Stimulated activated CD4-positive, alpha-beta T cell treated with anti-CD3 and anti-CD28 coated beads, Interleukin-1b, Interleukin-23, amount 100 ng/mL, for 1 hour (primary cell): ENCODE measurements at places on chromosomes 7 and 10.

- DNase-seq: no peak
Observed at GRCh38 chr7:39271402-39271801, 293.7 kb downstream of the POU6F2 start.

DNA sequence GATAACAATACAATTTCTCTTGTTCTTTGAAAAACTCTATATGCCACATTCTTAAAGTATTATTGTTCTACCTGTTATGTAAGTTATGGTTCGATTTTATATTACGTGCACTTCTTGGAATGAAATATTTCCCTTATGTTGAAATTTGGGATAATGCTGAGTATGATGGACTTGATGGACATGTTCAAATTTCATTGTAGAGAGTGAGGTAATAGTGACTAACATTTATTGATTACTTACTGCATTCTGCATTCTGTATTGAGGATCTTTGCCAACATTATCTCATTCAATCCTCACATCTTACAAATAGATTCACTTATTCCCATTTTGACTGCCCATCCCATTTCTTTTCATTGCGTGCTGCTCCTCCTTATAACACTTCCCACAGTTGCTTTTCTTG is 119.7 kb upstream of the GLCCI1 start:
- no peak for DNase-seq

DNA sequence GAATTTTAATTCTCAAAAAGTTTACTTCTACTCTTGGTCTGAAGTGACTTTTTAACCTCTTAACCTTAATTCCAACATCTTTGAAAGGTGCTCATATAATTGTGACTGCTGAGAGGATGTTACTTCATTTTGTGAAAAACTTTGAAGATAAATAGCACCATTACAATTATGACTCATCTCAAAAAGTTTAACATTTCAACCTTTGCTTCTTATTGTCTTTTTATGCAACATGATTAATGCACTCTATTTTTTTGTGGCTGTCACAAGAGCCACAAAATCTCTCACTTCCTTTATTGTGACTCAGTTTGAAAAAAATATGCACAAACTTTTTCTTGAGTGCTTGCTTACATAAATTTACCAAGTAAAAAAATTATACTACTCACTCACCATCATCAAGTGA is 383.1 kb downstream of the LRRTM3 start:
- DNase-seq: no peak

- DNase-seq: no peak
Observed at GRCh38 chr7:45698303-45699014, 124.3 kb downstream of the ADCY1 start.

DNA sequence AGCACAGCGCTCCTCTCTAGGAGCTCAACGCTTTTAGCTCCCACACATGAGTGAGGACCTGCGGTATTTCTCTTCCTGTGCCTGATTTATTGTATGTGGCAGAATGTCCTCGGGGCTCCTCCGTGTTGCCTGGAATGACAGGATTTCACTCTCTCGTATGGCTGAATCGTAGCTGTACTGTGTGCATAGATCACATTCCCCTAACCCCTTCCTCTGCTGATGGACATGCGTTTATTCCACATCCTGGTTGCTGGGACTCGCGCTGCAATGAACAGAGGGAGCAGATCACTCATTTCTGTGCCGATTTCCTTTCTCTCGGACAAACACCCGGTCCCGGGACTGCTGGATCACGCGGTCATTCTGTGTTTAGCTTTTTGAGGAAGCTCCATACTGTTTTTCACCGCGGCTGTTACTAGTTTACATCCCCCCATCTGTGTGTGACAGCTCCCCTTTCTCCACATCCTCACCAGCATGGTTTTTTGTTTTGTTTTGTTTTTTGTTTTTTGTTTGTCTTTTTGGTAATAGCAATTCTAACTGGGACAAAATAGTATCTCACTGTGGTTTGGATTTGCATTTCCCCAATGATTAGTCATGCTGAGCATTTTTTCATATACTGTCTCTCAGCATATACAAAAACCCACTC is 76.3 kb downstream of the FOXL3 start:
- no peak for DNase-seq

DNA sequence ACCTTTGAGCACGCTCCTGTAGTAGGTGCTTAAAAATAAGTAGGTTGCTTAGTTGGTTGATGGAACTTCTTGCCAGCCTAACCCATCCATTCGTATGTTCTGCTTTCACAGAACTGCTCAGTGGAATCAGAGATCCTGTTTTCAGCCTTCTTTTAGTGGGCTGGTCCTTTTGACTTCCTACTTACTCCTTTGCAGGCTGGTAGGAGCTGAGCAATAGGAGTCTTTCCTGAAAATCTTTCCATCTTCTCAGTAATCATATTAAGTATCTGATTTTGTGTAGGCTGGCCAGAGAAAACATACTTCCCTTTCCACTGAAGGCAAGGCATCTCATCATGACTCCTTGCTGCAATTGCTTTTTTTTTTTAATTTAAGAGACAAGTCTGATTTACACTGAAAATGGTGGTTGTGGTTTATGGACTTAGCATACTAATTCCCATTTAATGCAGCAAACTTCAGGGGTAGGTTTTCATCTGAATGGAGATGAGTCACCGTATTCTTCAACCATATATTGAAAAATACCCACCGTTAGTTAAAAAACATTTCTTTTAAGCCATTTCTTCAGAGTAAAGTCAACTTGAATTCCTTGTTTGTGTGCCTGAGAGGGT is 208.0 kb downstream of the ZNF365 start:
- no peak for DNase-seq

GRCh38 chr10:90138844-90139243 is 437.5 kb downstream of the KIF20B start:
- DNase-seq: no peak

GRCh38 chr10:75051308-75051707 is 60.1 kb upstream of the SAMD8 start:
- no peak for DNase-seq

DNA sequence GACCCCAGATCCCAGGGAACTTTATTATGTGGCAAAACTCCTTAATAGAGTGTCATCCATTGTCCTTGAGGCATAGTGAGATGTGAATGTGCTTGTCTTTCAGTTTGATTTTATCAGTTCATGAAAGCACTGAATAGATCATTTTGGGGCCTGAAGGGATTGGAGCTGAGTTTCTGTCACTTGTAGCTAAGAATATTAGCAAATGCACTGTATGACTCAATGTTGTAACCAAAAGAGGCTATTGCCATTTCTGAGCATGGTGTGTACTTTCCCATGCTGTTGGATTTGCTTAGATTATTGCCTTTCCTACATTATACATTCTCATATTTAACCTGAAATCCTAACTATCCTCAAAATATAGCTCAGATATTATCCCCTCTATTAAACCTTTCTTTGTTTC is 130.4 kb downstream of the PRKG1 start:
- no peak for DNase-seq

DNA sequence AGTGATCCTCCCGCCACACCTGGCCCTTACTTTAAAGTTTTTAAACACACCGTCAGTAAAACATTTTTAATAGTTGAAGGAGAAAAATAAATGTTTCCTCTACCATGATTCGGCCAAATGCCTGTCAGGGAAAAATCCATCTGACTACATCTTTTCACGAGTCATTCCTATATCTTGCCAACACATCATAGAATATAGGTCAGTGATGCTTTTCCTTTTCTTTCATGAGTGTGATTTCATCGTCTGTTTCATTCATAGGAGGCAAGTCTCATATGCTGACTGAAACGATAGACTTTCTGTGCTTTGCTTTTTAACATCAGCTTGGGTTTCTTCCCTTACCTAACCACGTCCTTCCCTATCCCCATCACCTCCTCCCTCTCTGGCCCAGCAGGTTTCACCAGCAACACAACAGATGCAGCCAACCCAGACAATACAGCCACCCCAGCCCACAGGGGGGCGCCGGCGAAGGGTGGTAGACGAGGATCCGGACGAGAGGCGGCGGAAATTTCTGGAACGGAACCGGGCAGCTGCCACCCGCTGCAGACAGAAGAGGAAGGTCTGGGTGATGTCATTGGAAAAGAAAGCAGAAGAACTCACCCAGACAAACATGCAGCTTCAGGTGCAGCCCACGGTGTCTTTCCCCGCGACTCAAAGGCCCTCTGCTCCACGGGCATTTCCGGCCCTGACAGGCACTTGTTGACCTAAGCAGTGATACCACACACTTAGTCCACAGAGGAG is 149.2 kb downstream of the TRIL start:
- no peak for DNase-seq

DNA sequence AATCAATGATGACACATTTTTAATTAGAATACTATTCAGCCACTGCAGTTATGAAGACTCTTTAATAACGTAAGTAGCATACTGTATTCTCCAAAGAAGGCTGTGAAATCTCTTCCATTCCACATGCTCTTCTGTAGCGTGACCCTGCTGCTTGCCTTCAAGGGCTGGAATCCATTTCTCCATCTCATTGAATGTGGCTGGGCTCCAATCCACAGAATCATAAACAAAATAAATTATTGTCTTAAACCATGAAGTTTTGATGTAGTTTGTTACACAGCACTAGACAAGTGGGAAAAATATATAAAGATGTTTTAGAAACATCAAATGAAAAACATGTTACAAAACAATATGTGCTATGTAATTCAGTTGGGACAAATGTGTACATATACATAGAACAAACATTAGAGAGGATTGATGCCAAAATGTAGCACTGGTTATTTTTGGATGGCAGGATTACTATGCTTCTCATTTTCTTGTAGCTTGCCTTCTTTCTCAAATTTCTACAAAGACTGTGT is 410.8 kb upstream of the PODXL start:
- no peak for DNase-seq

GRCh38 chr7:29841926-29842701 is 35.8 kb downstream of the WIPF3 start:
- DNase-seq: no peak

- no peak for DNase-seq
Observed at GRCh38 chr7:73758581-73759138, 11.4 kb downstream of the CLDN3 start.

DNA sequence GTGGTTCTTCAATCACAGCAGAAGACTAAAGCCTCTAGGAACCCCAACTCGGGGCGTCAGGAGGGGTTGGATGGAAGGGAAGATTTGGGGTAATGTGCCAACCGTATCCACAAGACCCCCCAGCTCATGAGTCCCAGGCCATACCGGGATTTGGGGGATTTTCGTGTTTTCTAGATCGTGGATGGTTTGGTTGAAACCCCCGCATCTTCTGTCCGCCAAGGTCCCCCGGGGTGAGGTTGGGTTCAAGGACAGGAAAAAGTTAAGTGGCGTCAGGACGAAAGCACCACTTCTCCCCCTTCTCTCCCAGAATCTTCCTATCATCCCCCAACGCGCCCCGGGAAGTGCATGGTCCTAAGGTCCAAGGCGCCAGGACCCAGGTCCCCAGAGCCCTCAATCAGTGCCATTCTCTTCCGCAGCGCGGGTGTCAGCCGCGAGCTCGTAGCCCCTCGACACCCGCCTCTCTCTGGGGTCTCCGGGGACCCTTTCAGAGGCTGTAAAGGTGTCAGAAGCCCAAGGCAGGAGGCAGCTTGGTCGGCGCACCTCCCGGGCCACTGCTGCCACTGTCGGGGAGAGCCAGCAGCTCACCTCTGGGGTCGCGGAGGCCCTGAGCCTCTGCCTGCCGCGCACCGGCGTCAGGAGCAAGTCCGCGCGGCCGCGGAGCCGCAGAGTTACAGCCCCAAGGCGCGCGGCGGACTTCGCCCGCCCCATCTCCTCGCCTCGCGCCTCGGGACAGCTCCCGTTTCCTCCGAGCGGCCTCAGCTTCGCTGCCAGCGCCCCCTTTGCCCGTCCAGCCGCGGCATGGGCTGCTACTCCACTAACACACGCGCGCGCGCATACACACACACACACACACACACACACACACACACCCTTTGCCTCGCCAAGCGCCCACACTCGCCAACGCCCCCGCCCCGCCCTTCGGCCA is 1.5 kb downstream of the MKX start:
- no peak for DNase-seq

GRCh38 chr7:52586704-52587103 is 448.7 kb upstream of the POM121L12 start:
- DNase-seq: no peak

- DNase-seq: no peak
Observed at GRCh38 chr7:84372712-84373111, 178.1 kb upstream of the SEMA3A start.

- DNase-seq: no peak
Observed at GRCh38 chr10:124640538-124641231, 103.5 kb downstream of the FAM53B start.

GRCh38 chr10:1163204-1163660 is 107.0 kb downstream of the WDR37 start:
- no peak for DNase-seq

- no peak for DNase-seq
Observed at GRCh38 chr10:29714096-29714874, 79.5 kb upstream of the SVIL start.

- no peak for DNase-seq
Observed at GRCh38 chr10:36236931-36237330, 594.8 kb upstream of the FZD8 start.

DNA sequence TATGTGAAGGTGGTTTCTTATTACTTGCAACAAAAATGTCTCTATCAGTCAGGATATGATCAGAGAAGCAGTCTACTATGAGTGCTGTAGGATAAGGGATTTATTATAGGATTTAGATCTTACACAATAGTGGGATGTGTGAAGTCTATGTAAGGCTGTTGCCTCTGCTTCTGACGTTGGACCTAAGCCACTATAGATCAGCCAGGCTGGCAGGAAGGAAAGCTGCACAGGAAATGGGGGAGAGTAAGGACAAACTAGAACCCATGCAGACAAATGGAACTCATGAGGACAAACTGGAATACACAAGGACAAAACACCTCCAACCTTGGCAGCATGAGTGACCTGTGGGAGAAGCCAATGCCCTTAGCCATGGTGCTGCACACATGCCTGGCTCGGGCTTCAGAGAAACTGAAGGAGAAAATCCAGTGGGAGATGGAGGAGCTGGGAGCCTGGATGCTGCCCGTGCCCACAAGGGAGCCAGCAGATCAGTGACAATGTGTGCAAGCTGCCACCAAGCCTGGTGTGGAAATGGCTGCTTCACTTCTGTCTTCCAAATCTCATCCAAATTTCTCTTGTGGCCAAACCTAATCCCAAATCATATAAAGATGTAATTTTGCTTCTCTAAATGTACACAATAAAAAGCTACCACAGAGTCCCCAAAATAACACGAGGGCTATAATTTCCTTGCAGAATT is 147.0 kb upstream of the PCGF5 start:
- DNase-seq: no peak
